H1 (cell line): ENCODE measurements at places on chromosomes 1 and 21.

GRCh38 chr1:28118640-28119307, 30.4 kb upstream of the EYA3 start:
- DNase-seq, result no peak
- H3K27ac ChIP-seq, result no peak overlapping the region
- H3K36me3 ChIP-seq, result no peaks in the 10 kb centered on the region
- H3K4me1 ChIP-seq, result no peaks in the 10 kb centered on the region

- no peaks in the 10 kb centered on the region; the same call in 1 of the 2 replicates for H3K36me3 ChIP-seq
- no peaks in the 10 kb centered on the region for H3K27me3 ChIP-seq
- H3K27ac ChIP-seq, result no peak overlapping the region
- no peak for DNase-seq
- H3K4me1 ChIP-seq, result no peaks in the 10 kb centered on the region
Measured at GRCh38 chr1:4523551-4523950, 130.9 kb upstream of the AJAP1 start.

DNA sequence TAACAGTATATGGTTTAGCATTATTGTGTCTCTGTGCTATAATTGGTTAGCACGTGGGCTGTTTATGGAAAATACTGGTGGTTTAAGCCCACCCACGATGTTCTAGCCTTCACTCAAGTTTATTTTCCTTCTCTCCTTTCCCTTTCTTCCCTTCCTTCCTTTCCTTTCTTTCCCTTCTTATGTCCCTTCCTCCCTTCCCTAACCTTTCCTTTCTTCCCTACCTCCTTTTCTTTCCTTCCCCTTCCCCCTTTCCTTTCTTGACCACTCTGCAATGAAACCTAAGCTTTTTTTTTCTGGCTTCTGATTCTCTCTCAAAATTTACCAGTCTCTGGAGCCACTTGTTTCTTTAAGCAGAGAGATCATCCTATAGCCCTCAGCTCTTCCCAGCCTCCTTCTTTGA, 13.4 kb upstream of the S100A10 start:
- no peaks in the 10 kb centered on the region for H3K36me3 ChIP-seq
- H3K27me3 ChIP-seq, result no peaks in the 10 kb centered on the region
- DNase-seq, result no peak
- H3K27ac ChIP-seq, result no peak overlapping the region

DNA sequence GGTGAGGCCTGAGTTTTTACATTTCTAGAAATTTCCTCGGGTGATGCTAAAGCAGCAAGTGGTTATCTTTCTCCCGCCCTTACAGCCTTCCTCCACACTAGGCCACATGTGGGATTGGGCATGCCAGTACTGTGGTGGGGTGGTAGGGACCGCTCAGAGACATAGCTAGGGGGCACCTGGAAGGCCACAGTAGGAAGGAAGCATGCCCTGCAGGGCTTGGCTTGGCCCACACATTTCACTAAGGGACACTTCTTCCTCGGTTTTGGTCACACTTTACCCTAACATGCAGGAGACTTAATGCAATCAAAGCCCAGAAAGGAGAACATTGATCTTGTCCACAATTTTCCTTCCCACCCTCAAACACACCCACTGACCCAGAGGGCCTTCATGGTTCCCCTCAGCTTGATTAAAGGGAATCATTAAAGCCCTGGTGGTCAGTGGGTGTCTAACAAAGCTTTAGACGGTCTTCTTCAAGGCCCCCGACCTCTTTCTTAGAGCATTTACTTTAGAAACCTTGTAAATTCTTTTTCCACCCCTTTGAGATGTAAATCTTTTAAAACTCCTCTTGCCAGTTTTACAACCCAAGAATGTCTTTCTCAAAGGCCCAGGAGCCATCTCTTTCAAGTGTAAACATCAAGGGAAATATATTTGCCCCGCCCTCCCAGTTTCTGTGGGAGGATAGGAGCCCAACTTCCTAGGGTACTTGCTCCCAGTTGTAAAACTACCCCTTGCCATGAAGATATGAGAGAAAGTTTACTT, 246.4 kb upstream of the PTBP2 start:
- no peaks in the 10 kb centered on the region for H3K36me3 ChIP-seq
- no peak overlapping the region for H3K4me3 ChIP-seq
- peaks cover 79% of the 10 kb centered on the region for H3K27me3 ChIP-seq
- H3K4me1 ChIP-seq, result peaks cover 11% of the 10 kb centered on the region; the same call in 1 of the 2 replicates
- no peak overlapping the region for H3K27ac ChIP-seq

GRCh38 chr21:43603233-43603626, 56.1 kb downstream of the HSF2BP start:
- DNase-seq, result no peak
- H3K27ac ChIP-seq, result no peak overlapping the region
- H3K27me3 ChIP-seq, result no peaks in the 10 kb centered on the region
- H3K4me3 ChIP-seq, result no peak overlapping the region

- peak overlapping the region; percentile 76; the same call in 1 of the 2 replicates for H3K27ac ChIP-seq
- H3K27me3 ChIP-seq, result no peaks in the 10 kb centered on the region
- DNase-seq, result no peak
- no peaks in the 10 kb centered on the region for H3K36me3 ChIP-seq
- H3K4me3 ChIP-seq, result peak overlapping the region; percentile 94
Measured at GRCh38 chr1:84505493-84506001, 639 bp upstream of the SPATA1 start.

DNA sequence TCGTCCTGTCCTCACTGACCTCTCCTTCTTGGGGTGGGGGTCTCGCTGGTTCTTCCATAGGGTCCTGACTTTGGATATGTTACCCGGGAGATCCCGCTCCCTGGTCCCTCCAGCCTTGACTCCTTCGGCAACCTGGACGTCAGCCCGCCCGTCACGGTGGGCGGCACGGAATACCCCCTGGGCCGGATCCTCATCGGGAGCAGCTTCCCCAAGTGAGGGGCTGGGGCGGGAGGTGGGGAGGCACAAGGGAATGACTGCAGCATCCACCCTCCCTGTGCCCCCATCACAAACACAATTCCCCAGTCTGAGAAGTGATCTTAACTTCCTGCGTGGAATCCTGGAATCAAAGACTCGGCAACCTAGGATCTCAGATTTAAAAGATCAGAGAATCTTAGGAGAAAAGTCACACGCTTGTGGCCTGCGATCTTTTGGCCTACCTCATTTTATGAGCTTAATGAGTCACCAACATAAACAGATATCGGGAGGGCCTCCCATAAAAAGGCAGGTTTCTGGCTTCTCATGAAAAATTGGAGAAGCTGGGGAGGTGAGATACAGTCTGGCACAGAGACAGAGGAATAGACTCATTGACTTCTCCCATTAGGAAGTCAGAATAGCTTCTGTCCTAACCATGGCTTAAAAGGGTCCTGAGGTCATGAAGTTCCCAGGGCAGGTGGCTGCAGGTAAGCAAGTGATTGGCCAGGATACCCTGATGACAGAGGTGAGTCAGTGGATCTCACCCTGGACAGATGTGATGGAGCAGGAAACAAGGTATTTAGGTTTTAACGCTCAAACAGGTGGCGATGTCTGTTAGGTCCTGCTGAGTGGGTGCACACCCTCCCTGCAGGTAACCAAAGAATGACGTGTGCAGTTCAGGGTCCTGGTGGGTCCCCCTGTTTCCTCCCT, 15.9 kb upstream of the PADI3 start:
- no peak for DNase-seq
- no peak overlapping the region for H3K27ac ChIP-seq
- H3K36me3 ChIP-seq, result no peaks in the 10 kb centered on the region
- H3K4me1 ChIP-seq, result no peaks in the 10 kb centered on the region; the same call in 1 of the 2 replicates
- no peaks in the 10 kb centered on the region for H3K27me3 ChIP-seq

DNA sequence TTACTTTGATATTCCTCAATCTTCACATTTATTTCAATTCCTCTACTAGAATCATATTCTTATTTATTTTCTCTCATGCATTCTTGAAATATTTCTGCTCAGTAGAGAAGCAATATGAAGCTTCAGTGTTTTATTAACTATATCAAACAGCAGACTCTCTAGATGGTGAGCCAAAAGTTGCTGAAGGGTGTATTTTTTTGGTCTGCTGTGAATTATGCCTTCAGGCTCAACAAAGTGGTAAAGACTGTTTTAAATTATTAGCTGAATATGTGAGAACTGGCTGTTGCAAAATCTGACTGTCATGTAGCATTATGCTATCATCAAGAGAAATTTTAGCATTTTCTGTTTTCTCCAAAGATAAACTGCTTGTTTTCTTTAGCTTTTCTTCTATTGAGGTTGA, 24.9 kb upstream of the CDC42BPA start:
- no peaks in the 10 kb centered on the region for H3K36me3 ChIP-seq
- H3K27me3 ChIP-seq, result no peaks in the 10 kb centered on the region
- H3K4me1 ChIP-seq, result no peaks in the 10 kb centered on the region
- H3K27ac ChIP-seq, result no peak overlapping the region
- no peak overlapping the region for H3K4me3 ChIP-seq

- no peak for DNase-seq
- H3K36me3 ChIP-seq, result no peaks in the 10 kb centered on the region
- H3K27me3 ChIP-seq, result no peaks in the 10 kb centered on the region
- no peaks in the 10 kb centered on the region for H3K4me1 ChIP-seq
- no peak overlapping the region for H3K27ac ChIP-seq
Measured at GRCh38 chr1:210857705-210858104, 276.2 kb downstream of the KCNH1 start.

GRCh38 chr1:153945131-153945794, 1.3 kb downstream of the DENND4B start:
- no peak for DNase-seq
- H3K27ac ChIP-seq, result no peak overlapping the region
- H3K36me3 ChIP-seq, result peaks cover 15% of the 10 kb centered on the region; the same call in 1 of the 2 replicates
- no peaks in the 10 kb centered on the region for H3K27me3 ChIP-seq
